Body of pancreas (tissue), 4 donors: ENCODE measurements at places on chromosomes 4 and X. TPM values are rescaled to one million over a fixed set of nuclear protein-coding genes. Genes with fewer than 3 reads are reported as not detected.
A peak's percentile ranks its signal among the peaks of the same experiment; 100 is the strongest.

Gene SSX4
- total RNA-seq, result not detected

Gene ARHGAP24
- total RNA-seq, result 113 TPM

Gene STATH
- not detected for total RNA-seq

Gene TBC1D9
- total RNA-seq, result 11.2 TPM

Gene HMX1
- not detected for total RNA-seq

Gene AFP
- total RNA-seq, result not detected

Gene DOK7
- 6.3 TPM for total RNA-seq

Gene RHOH
- total RNA-seq, result 7.9 TPM

Gene TRIM2
- total RNA-seq, result 31.3 TPM

Gene CT45A3
- total RNA-seq, result not detected

Gene ATOH1
- total RNA-seq, result not detected

Gene PHOX2B
- total RNA-seq, result not detected

Gene FANCB
- not detected for total RNA-seq

Gene TGIF2LX
- not detected for total RNA-seq

DNA sequence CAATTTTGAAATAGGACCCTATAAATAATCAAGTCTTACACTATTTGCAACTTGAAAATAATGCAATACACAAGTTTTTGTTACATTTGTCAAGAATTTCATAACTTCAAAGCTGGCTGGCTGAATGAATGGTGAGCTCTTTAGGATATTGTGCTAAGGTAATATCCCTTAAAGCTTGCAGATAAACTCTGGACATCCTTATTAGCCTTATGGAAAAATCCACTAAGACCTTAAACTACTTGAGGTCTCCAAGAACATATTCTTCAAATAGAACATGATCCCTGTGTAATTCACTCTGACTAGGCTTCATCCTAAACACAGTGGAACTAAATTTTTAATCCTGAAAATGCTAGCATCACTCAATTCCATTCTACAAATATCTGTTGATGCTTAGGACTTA, 199.3 kb downstream of the PACRGL start:
- no peak for DNase-seq
- no peak overlapping the region for H3K27ac ChIP-seq
- no peaks in the 10 kb centered on the region for H3K27me3 ChIP-seq
- H3K36me3 ChIP-seq, result no peaks in the 10 kb centered on the region

GRCh38 chrX:147877726-147878125, 34.0 kb upstream of the FMR1 start:
- no peak overlapping the region for H3K4me3 ChIP-seq
- no peaks in the 10 kb centered on the region for H3K36me3 ChIP-seq
- no peak for DNase-seq
- no peaks in the 10 kb centered on the region for H3K4me1 ChIP-seq
- H3K27ac ChIP-seq, result no peak overlapping the region
- H3K27me3 ChIP-seq, result no peaks in the 10 kb centered on the region

- no peaks in the 10 kb centered on the region for H3K36me3 ChIP-seq
- DNase-seq, result no peak
- H3K4me3 ChIP-seq, result no peak overlapping the region
- H3K4me1 ChIP-seq, result peaks cover 22% of the 10 kb centered on the region
- no peak overlapping the region for H3K27ac ChIP-seq
Measured at GRCh38 chr4:4869731-4870571, 10.5 kb downstream of the MSX1 start.

DNA sequence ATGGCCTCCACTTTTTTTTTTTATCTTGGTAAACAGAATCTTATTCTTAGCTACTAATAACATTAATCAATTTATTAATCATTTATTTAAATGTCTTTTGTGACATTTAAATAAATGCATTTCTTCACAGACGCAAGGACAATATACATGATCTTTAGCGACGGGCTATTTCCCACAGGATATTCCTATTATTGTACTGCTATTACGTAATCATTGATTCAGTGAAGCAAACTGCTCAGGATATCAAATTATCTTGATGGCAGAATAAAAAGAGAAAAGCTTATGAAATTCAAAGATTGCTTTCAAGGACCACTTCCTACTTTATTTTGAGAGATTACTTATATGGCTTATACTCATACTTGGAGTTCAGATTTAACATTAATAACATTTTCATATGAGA, 114.1 kb downstream of the FAM9B start:
- no peaks in the 10 kb centered on the region for H3K36me3 ChIP-seq
- H3K27me3 ChIP-seq, result no peaks in the 10 kb centered on the region
- no peak overlapping the region for H3K27ac ChIP-seq
- DNase-seq, result no peak
- H3K4me1 ChIP-seq, result no peaks in the 10 kb centered on the region

DNA sequence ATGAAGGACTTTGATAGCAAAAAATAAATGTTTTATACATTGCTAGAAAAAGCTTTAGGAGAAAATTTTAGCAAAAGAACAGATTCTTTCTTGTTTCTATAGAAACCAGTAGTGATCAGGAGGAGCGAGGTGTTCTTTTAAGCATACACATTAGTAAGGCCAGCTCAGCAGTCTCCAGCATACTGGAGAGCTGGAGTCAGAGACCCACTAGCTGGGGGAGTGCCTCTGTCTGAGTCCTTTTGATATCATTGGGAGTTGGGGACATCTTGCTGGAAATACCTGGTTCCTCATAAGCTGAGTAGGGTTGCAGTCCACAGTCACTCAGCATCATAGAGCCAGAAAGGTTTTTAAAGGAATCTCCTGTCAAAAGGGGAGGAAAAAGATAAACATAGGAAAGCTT, 67.4 kb downstream of the AFF2 start:
- no peaks in the 10 kb centered on the region for H3K36me3 ChIP-seq
- no peaks in the 10 kb centered on the region for H3K4me1 ChIP-seq
- no peaks in the 10 kb centered on the region for H3K27me3 ChIP-seq
- no peak overlapping the region for H3K27ac ChIP-seq

DNA sequence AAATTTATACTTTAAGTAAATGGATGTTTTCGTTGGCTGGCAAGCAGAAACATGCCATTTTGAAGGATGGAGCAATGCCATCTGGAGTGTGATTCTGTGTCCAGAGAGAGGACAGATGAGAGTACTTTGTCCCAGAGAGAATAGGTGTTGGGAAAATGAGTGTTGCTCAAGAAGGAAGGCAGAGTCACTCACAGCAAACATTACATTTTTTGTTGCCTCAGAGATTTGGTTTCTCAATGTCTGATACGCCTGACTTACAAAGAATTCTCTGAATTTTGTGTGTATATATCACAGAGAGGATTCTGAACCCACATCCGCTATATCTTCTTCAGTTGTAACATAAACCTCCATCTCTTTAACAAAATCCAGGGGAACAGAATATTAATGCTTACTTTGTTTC, 102.8 kb upstream of the PCDH18 start:
- H3K27ac ChIP-seq, result no peak overlapping the region
- no peaks in the 10 kb centered on the region for H3K27me3 ChIP-seq
- H3K36me3 ChIP-seq, result no peaks in the 10 kb centered on the region
- DNase-seq, result no peak

DNA sequence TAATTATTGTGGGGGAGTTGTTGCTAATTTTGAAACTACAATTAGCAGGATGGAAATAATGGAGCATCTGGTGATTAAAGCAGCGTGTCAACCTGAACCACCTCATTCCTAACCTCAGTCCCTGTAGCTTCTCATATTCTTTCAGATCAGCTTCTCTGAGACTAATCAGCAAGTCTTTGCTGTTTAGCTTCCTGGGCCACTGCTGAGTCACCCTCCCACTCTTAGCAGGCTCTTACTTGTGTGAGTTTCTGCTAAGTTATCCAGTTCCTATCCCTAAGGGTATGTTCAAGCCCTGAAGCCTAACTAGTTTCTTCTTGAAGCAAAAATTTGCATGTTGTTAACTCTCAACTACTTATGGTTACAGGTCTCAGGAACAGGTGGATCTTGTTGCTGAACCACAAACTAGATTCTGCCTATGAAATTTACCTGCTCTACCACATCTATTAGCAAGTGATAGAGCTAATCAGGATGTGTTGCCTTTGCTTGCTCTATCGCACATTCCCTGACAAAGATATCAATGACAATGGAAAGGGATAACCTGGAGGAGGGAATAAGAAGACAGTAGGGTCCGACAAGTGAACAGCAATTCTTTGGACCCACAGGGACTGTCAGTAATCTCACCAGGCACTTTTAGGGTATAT, 134.2 kb downstream of the EIF4E start:
- H3K27ac ChIP-seq, result no peak overlapping the region
- H3K27me3 ChIP-seq, result no peaks in the 10 kb centered on the region
- no peak overlapping the region for H3K4me3 ChIP-seq
- no peaks in the 10 kb centered on the region for H3K36me3 ChIP-seq
- no peaks in the 10 kb centered on the region for H3K4me1 ChIP-seq

GRCh38 chr4:77174426-77174825, 17.4 kb downstream of the CCNG2 start:
- H3K27me3 ChIP-seq, result no peaks in the 10 kb centered on the region
- H3K4me1 ChIP-seq, result no peaks in the 10 kb centered on the region
- no peak overlapping the region for H3K4me3 ChIP-seq

DNA sequence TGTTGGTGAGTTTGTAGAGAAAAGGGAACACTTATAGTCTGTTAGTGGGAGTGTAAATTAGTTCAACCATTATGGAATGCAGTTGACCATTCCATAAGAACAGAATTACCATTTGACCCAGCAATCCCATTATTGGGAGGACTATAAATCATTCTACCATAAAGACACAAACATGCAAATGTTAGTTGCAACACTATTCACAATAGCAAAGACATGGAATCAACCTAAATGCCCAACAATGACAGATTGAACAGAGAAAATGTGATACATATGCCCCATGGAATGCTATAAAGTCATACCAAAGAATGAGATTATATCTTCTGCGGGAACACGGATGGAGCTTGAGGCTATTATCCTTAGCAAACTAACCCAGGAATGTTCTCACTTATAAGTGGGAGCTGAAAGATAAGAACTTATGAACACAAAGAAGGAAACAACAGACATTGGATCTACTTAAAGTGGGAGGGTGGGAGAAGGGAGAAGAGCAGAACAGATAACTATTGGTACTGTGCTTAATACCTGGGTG, 1819.2 kb upstream of the ADGRL3 start:
- DNase-seq, result no peak
- H3K4me3 ChIP-seq, result no peak overlapping the region
- H3K4me1 ChIP-seq, result no peaks in the 10 kb centered on the region

- H3K36me3 ChIP-seq, result no peaks in the 10 kb centered on the region
- no peak overlapping the region for H3K27ac ChIP-seq
- no peak for DNase-seq
- no peaks in the 10 kb centered on the region for H3K4me1 ChIP-seq
- H3K4me3 ChIP-seq, result no peak overlapping the region
- no peaks in the 10 kb centered on the region for H3K27me3 ChIP-seq
Measured at GRCh38 chrX:125289920-125290319, 29.8 kb upstream of the TEX13C start.

DNA sequence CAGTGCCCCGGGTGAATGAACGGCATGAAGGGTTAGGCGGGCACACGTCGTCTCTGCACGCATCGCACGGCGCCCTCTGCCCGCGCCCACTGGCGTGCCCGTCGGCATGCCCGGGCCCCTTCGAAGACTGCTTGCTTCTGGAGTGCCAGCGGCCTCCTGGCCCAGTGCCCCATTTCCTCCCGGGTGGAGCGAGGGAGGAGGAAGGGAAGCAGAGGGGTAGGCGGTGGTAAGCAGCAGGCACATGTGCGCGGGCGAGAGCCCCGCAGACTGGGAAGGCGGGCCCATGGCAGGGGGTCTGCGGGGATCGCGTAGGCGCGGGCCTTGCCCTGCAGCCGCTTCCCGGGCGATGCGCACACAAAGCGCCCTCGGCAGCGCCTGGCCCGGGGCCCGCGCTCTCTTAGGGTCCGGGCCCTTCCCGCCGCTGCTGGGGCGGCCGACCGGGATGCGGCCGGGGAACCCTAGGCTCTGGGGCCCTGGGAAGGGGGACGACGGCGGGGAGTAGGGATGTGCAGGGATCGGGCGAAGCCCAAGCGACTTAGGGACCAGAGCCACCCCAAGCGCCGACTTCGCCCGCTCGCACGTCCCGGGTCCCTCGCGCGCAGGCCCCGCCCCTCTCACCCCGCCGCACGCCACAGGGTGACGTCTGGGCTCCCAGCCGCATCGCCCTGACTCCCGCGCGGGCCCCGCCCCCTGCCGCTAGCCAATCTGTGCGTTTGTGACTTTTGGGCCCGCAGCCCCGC, 866 bp upstream of the EMD start:
- H3K27me3 ChIP-seq, result no peaks in the 10 kb centered on the region
- no peaks in the 10 kb centered on the region for H3K36me3 ChIP-seq
- peak overlapping the region; percentile 86 for H3K27ac ChIP-seq
- no peak overlapping the region for H3K4me3 ChIP-seq
- peak; percentile 67 for DNase-seq

GRCh38 chrX:12894074-12895030, 12.1 kb upstream of the TLR8 start:
- H3K4me1 ChIP-seq, result no peaks in the 10 kb centered on the region
- no peak overlapping the region for H3K4me3 ChIP-seq
- no peaks in the 10 kb centered on the region for H3K27me3 ChIP-seq

DNA sequence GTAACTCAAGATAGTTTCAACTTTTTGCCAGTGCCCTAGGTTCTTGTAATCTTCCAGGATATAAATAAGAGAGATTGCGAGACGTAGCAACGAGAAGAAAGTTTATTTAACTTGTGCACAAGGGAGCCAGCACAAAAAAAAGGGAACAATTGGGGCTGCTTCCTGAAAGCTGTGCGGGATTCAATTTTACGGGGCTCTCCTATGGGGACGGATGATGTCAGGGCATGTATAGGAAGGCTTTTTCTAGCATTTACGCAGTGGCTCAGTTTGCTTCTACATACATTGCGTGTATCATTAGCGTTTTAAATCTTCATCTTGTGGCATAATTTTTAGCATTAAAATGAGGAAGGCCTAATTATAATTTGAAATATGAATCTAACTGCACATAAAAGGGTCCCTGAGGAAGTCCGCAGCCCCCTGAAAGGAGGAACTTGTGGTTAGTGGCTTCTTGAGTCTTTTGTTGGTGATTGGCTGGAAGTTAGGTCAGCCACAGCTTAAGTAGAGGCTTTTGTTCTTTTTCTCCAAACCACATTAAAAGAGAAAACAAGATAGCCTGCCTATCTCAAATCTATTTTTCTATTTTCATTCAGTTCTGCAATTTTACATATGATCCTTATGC, 668.2 kb upstream of the NDST4 start:
- H3K27me3 ChIP-seq, result no peaks in the 10 kb centered on the region
- no peaks in the 10 kb centered on the region for H3K36me3 ChIP-seq
- no peaks in the 10 kb centered on the region for H3K4me1 ChIP-seq
- no peak overlapping the region for H3K4me3 ChIP-seq
- H3K27ac ChIP-seq, result no peak overlapping the region

DNA sequence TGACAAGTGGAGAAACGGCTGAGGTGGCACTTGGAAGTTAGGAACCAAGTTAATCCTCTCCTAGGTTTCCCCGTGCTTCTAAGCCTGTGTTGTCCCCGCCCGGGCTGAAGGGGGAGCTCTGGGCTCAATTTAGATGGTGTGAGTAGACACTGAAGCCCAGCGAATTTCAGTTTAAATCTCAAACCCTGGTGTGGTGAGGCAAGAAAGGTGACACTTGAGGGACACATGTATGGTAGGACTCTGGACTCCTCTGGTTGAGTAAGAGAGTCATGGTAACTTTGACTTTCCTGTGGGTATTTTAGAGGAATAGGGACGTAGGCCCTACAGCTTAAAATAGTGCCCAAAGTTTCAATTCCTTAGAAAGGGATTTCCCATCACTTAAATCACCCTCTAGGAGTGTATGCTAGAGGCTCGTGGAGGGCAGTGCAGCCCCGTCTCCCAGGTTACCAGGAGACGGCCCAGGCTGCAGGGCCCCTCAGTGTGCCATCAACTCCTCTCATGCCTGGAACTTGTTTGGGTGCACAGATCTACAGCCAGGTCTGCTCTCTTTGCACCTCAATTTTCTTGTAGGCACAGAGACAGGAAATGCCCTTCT, 24.0 kb downstream of the HAND2 start:
- no peak overlapping the region for H3K27ac ChIP-seq
- H3K27me3 ChIP-seq, result no peaks in the 10 kb centered on the region
- H3K4me1 ChIP-seq, result peaks cover 5% of the 10 kb centered on the region
